Stimulated activated CD8-positive, alpha-beta memory T cell treated with anti-CD3 and anti-CD28 coated beads, Interleukin-12 subunit alpha, Interleukin-12 subunit beta, amount 100 ng/mL, for 1 hour (primary cell): ENCODE measurements at places on chromosomes 6 and 20.

DNA sequence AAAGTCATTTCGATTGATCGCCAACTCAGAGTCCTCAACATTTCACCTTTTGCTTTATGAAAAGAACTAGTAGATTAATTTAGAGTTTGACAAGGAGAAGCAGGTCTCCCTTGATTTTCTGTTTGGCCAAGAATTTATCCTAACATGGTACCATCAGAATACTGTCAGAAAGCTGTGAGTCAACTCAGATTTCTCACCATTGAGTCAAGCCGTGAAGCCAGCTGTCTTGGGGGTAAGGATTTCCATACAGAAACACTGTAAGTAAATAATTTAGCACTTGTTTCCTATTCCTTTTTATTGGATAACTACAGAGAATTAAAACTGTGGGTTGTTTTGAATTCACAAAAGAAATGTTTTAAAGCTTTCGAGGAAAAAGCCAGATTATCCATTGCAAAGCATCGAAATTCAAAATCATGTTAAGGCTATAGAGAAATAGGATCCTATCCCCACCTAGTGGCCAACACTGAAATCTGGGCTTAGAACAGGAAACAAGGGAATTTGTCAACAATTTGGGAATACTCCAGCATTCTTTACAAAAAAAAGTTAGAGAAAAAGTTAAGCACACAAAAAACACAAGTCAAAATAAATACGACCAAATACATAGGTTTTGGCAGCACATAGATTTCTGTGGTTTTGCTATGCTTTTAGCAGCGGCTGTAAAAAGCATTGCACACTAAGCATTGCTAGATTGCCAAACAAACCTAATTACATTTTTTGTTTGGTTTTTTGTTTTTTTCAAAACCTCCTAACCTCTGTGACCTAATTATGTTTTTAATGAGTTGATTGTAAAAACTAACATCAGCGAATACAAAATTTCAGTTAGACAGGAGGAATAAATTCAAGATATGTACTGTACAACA lies 44.2 kb downstream of the COL11A2 start:
- no peak for DNase-seq

GRCh38 chr6:17178754-17179529 lies 77.1 kb downstream of the STMND1 start:
- DNase-seq, result no peak

GRCh38 chr6:74269600-74269858 lies 573.5 kb downstream of the CD109 start:
- DNase-seq, result no peak

GRCh38 chr6:15096894-15097837 lies 148.7 kb upstream of the JARID2 start:
- no peak for DNase-seq

DNA sequence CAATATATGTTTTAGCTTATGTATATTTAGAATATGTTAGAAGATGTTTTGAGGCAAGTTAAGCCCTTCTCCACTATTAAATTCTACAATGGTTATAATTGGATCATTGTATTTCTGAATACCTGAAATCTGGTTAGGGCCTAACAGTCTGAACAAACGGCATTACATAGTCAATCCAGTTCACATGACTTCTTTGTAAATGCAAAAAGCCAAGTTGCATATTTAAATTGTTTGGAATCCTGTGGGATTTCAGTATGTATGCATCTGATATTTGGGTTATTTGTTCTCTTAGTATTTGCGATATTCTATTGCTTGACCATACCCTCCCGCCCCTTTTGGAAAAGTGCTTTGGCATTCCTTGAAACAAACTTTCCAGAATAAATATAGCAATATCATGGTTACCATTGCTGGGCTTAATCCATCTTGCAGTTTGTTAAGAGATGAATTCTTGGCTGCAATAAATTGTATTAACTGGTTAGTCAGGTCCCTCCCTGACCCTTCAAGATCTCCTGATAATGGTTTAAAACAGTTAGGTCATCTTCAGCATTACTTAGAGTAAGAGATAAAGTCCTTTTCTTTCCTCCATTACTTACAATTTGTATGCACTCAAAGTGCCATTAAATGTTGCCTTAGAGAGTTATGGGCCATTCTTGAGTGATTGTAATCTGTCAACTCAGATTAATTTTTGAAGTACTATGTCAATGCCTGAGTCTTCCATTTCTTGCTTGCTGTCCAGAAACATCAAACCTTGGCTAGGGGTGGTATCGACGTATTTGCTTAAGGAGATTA lies 36.5 kb downstream of the LRRC1 start:
- DNase-seq, result no peak

- DNase-seq, result no peak
These were observed 49.9 kb downstream of the RIN2 start for GRCh38 chr20:19807946-19808330.

DNA sequence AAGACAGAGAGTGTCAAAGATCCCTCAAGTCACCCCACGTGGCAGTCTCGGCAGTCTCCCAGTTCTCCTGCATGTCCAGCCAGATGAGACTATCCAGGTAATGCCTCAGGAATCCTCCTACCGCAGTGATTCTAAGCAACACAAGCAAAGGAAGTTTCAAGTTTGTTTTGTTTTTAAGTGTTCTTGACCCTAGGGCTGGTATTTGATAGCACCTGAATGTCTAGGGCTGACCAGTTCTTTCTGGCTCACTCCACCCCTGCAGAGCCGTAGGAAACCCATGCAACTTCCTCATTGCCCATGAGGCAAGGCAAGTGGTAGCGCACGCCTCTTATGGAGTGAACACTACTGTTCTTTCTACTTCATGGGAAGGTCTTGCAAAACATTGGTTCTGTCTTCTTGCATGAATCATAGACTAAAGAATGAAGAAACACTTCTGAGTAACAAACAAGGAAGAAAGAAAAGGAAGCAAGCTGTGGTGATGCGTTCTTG lies 24.8 kb upstream of the FOXQ1 start:
- DNase-seq, result no peak

DNA sequence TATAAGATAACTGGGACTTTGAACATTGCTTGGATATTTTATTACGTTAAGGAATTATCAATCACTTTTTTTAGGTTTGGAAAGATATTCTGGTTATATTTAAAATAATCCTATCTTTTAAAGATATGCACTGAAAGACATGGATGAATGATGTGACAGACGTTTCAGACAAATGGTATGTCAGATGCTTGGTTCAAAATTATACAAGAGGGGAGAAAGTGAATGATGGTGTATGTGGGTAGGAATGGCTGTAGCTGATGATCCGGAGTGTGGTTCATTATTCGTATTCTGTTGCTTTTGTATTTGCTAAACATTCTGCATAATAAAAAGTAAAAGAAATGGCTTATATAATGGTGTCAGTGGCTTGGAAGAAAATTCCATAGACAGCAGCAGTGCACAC lies 51.0 kb upstream of the SNRPB2 start:
- no peak for DNase-seq

DNA sequence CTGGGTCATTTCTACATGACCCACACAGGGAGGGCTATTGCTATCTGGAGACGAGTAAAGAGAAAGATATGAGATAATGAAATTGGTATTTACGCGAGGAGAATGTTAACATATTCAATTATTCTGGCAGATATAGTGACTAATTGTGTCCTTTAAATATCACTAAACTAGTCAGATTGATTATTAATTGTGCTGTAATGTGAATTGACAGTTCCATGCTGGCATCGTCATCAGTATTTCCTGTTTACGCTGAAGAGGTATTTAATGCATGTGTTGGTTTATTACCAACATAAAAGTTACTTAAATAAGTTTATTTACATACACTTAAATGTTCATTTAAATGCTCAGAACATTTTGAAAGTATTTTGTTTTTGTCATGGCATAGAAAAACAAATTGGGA lies 35.7 kb upstream of the OGFRL1 start:
- no peak for DNase-seq

DNA sequence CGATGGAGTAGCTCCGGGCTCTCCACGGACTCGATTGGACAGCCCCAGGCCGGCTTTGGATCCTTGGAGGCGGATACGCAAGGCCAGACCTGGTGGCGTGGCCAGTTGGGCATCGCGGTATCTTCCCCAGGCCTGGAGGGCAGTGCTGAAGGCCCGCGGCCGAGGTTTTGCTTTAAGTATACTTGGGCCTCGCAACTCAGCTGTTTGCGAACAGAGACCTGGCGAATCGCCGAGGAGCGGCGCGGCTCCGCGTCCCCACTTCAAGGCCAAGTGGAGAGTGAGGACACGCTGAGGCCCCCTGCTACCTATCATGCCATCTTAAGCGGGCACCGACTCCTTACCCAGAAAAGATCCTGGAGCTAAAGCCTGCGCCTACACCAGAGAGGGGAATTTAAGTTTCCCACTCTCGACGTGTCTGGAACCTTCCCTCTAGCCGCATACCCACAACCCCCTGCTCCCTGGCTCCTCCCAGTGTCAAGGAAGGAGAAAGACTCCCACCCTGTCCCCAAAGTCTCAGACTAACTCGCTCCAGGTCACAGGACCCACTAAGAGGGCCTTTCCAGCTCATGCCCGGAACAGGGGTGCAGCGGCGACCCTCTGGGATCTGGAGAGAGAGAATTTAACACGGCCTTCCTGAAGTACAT lies 4.1 kb downstream of the LINC00237 start:
- DNase-seq, result no peak

DNA sequence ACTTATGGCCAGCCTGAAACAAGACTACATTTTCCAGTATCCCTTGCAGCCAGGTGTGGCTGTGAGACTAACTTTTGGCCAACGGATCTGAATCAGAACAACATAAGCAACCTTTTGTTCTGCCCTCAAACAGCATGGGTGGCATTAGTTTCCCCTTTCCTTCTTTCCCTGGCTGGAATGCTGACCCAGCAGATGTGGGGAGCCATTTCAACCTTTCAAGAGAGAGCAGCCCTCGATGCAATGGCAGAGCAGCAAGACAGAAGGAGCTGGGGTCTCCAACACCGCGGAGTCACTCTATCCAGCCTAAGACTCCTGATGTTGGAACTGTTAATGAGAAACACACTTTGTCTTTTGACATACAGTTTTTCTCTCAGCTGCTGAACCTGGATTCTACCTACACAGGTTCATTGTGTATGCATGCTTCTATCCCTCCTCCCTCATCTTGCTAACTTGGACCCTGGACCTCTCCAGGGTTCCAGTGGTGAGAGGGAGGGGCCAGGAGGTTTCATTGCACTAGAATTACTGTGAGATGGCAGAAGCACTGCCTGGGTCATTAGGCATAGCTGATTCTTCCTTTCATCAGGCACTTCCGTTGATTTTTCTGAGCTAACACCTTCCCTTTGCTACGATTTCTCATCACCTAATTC lies 28.8 kb upstream of the DDR1 start:
- DNase-seq, result no peak

GRCh38 chr6:53026526-53026925 lies 31.4 kb upstream of the GSTA4 start:
- no peak for DNase-seq

- DNase-seq, result no peak
These were observed 306.0 kb upstream of the HS3ST5 start for GRCh38 chr6:114648847-114649246.

DNA sequence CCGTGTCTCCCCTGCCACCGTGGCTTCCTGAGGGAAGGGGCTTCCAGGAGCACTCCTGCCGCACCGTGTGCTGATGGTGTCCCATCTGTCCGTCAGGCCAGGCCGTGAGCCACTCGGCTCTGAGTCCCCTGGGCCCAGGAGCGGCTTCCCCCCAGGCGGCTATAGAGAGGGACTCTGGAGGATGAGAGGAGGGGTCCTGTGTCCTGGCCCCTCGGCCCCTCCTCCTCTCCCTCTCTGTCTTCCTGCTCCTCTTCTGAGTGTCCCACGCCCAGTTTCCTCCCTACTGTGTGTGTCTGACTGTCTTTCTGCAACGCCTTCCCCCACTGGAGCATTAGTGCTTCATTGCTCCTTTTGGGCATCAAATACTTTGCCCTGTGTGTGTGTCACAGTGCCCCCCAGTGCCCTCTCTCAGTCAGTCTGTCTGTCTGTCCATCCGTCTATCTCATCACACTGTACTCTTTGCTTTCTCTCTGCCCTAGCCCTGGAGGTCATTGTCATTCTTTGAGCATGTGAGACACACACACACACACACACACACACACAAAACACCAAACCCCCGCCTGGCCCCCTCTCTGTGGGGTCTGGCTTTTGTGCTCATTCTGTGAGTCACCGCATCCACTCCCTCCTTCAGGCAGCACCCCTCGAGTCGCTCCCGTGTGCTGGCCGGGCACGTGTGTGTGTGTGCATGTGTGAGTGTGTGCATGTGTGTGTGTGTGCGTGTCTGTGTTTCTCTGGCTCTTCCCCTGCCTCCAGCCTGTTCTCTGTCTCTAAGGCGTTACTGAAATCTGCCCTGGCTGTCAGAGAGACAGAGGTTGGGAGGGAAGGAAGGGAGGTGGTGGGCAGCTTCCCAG lies 71.9 kb downstream of the SRC start:
- DNase-seq, result no peak

GRCh38 chr20:3729811-3730540 lies 2.5 kb upstream of the HSPA12B start:
- DNase-seq, result no peak

DNA sequence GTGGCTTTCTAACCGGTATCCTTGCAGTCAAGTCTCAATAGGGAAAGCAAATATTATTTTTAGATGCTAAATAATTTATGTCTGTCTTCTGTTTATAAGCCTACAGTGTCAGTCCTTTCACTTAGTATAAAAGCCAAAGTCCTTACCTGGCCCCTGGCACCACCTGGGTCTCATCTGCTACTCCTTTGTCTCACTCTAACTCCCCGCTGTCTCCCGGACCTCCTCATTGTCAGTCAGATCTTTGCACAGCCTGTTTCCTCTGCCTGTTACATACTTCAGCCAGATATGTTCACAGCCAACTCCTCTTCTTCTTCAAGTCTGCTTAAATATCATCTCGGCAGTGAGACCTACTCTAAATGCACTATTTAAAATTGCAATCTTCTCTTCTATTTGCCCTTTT lies 84.2 kb downstream of the THEMIS start:
- no peak for DNase-seq

GRCh38 chr6:26569433-26569764 lies 27.4 kb upstream of the ABT1 start:
- DNase-seq, result no peak

DNA sequence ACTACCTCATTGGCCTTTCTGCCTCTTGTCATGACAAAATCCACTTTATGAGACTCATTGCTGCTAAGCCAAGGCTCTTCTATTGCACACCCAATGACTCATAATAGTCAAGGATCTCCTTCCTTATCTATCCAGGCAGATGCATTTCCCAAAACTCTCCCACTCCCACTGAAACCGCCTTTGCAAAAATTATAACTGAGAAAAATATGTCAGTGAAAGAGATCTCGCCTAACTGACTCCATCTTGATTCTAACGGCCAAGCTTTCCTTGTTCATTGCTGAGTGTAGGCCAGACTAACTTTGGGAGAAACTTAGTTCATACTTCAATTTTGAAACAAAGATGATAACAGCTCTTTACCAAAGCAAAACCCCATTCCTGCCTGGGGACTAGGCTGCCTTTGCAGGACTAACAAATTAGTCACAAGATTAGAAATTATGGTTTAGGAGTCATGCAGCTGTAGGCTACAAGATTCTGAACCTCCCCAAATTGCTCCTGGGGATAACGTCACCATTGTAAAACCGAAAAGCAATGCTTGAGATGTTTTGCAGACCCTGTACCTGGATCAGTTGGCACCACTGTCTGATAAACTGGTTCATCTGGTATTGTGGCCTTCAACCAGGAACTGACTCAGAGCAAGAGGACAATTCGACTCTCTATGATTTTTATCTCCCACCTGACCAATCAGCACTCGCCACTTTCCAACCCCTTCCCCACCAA lies 47.1 kb downstream of the HAO1 start:
- DNase-seq, result no peak

GRCh38 chr6:28118217-28118616 lies 6.2 kb upstream of the ZSCAN16 start:
- no peak for DNase-seq

- DNase-seq, result no peak
These were observed 16.7 kb upstream of the TGM6 start for GRCh38 chr20:2364044-2364443.
